ENCODE measurements at places on chromosomes 16 and 17.

DNA sequence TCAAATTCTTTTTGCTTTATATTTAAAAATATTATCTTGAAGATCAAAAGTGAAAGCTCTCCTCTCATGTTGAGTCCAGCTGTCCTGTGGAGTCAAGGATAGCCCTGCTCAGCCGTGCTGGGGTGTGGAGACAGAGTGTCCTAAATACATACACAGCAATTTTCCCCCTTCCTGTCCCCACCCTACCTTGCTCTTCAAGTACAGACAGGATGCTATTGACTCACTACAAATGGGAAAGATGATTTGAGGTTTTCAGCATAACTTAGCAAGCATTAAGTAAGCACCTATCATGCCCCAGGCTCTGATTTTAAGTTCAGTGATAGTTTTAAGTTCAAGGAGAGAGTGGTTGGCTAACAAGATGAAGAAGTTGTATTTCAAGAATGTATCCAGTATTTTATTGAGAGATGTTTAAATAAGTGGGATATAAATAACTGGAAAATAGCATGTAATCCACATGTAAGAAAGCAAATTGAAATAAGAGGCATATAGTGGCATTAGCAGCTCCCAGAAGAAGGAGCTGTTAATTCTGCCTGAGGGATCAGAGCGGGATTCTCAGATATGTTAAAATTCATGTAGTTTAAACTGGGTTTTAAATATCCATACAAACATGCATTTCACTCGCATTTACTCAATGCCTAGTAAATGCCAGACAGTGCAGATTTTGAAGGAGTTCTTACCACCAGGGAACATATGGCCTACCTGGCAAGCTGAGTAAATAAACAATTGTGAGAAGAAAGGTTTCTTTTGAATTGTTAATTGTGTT, 183.5 kb upstream of the ANKFN1 start:
- no peak for DNase-seq

DNA sequence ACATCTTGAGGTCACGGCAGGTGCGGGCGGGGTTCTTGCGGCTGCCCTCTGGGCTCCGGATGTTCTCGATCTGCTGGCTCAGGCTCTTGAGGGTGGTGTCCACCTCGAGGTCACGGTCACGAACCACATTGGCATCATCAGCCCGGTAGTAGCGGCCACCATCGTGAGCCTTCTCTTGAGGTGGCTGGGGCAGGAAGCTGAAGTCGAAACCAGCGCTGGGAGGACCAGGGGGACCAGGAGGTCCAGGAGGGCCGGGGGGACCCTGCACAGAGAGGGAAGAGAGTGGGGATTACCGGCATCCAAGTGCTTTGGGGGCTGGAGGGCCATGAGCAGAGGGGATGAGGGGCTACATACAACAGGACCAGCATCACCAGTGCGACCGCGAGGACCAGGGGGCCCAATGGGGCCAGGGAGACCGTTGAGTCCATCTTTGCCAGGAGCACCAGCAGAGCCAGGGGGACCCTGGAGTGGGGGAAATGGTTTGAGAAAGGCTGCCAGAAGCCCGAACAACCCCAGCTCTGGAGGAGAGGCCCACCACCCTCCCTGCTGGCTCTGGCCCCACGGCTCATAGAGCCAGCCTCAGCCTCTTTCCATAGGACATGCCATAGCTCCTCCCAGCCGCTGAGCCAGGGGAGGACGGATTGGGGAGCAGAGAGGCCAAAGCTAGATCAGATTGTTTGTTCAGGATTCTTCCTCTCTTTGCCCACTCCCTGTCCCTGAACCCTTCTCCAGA, 14.6 kb downstream of the COL1A1 start:
- no peak for DNase-seq

DNA sequence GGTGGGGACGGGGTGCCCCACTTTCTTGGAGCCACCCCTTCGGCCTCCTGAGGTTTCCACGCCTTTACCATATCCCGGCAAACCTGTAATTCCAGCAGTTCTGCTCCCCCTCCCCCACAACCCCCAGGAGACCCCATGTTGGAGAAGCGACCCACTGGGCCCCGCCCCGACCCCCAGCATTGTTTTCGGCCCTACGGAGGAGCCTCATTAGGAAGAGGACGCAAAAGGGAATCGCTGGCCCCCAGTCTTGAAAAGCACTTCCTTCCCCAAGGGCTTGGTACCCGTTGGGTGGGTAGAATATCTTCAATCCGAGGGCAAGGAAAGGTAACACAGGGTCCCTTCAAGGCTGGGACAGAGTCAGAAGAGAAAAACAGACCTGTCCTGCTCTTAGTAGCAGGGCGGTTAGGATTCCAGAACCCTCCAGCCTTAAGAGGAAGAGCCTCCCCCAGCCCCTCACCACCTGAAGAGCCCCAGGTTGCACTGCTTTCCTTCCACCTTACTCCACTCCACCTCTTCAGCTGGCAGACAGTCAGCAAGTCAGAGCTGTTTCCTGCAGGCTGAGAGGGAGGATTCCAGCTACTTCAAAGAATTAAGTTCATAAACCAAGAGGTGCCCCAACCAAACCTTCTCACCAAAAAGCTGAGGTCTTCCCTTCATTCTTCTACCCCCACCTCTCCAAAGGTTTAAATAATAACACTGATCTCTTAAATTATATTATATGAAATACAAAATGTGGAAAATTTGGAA, 803 bp upstream of the TLCD2 start:
- no peak for DNase-seq

DNA sequence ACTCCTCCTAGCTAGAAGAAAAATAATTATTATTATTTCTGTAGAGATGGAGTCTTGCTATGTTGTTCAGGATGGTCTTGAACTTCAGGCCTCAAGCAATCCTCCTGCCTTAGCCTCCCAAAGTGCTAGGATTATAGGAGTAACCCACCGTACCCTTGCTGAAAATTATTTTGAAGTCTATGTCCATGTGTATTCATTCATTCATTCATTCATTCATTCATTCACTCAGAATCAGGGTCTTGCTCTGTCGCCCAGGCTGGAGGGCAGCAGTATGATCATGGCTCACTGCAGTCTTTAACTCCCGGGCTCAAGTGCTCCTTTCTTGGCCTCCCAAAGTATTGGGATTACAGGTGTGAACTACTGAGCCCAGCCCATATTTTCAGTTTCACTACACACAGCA, 4.1 kb downstream of the SLC7A6OS start:
- no peak for DNase-seq

- no peak for DNase-seq
Observed at GRCh38 chr16:26765087-26765486, 301.6 kb upstream of the C16orf82 start.

- peak; percentile 62 for DNase-seq
Observed at GRCh38 chr17:51166987-51167931, 1.0 kb downstream of the NME2 start.

DNA sequence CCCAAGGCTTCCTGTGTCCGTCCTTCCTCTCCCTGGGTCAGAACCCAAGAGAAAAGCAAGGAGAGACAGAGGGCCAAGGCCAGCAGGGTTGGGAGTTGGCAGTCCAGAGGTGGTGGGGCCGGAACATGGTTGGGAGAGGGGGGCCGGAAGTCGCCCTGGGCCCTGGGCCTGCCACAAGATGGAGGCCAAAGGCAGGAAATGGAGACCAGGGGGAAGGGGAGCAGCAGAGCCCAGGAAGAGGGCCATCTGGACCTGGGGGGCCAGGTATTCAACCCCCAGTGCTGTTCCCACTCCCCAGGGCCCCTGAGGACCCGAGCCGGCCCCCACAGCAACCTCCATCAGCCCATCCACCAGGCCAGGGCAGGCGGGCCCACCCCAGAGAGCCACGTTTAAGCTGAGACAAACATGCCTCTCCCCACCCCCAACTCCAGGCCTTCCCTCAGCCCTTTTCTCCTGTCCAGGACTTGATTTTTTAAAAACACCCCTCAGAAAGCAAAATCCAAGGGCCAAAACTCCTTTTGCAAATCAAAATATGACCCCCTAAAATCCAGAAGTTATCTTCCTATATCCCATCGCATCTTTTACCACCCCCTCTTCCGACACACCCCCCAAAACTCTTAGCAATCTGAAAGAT, 4.4 kb upstream of the BCL6B start:
- DNase-seq: no peak

GRCh38 chr17:67558740-67559380, 158.9 kb upstream of the NOL11 start:
- DNase-seq: no peak

- DNase-seq: no peak
Observed at GRCh38 chr16:51276336-51276735, 125.3 kb upstream of the SALL1 start.

- DNase-seq: no peak
Observed at GRCh38 chr17:30597776-30598288, 120.6 kb downstream of the GOSR1 start.

DNA sequence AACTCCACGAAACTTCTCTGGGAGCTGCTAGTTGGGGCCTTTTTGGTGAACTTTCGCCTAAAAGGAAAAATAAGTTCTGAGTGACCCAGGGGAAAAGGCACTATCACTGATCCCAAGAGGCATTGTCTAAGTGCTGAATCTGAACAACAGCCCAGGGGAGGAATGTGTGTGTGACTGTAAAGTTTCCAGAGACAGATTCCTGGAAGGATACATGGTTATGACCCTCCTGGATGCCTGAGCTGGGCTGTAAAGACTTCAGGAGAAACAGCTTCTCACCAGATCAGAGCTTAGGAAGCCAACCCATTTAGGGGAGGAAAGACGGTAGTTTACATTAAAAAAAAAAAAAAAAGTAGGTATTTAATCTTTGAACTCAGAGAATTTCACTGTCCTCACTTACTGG, 20.2 kb downstream of the HIGD1B start:
- DNase-seq: no peak

GRCh38 chr16:8967132-8967821, 3.6 kb upstream of the USP7 start:
- no peak for DNase-seq

DNA sequence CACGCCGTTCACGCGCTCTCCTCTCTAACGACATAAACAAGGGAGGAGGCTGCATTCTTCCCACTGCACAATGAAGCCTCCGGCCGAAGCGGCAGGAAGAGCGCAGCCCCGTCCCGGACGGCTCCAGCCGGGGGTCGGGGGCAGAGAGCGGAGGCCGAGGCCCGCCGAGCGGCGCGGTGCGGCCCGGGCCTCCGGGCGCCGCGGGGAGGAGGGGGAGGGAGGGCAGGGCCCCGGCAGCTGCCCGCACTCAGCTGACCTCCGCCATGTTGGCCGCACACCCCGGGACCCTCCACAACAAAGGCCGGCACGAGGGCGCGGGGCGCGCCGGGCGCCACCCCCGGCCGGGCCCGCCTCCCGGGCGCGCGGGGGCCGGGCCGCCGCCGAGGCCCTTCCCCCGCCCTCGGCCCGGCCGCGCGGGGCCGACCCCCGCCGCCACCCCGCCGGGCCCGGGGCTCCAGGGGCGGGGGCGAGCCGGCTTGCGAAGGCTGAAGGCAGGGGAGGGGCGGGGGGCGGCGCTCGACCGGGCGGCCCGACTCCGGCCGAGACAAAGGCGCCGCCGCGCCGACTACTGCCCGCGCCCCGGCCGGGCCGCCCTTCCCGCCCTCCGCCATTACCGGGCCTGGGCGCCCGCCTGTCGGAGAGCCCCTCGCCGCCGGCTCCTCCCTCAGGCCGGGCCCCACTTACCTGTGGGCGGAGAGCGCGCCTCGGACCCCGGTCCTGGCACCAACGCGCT, 527 bp downstream of the SIAH1 start:
- DNase-seq: no peak

DNA sequence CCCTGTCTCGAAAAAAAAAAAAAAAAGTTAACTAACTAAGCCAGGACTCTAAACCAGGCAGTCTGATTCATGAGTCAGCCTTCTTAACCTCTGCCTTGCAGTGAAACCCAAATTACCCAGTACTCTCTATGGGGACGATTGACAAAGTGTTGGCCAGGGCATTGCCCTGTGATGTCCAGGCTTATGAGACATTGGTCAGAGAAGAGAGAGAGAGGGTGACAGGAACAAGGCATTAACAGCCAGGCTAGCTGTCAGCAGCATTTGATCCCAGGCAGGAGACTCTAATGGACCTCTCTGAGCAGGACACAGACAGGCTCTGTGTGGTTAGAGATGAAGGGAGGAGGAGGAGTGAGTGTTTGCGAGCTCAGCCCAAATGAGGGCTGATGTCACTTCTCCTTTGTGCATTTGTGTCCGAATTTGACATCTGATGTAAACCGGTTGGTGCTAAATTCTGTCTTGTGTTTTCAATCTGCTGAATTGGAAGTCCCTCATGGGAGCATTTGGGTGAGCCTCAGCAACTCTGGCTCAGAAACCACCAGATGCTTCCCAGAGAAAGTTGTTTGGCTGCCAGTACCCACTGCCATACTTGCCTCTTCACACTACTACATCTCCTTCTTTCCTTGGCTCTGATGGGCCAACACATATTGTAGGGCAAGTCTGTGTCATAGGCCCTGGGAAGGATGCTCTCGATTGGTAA, 4.3 kb upstream of the MYL4 start:
- DNase-seq: no peak

- DNase-seq: no peak
Observed at GRCh38 chr16:65739518-65739917, 617.7 kb upstream of the CDH11 start.

DNA sequence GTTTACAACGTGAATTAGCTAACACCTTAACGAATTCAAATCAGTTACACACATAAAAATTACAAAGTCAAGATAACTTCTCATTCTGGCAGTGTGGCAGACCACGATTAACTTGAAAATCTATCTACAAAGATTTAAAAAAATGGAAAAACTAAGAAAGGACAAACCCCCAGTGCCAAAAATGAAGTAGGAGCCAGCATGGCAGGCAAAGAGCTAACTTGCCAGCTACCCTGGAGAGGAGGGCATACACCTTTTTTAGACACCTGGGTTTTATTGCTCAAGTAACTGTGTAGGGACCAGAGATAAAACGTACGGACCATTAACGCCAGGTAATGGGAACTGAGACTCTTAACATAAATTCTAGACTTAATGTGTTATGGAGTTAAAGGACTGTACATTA, 2.5 kb downstream of the TAF15 start:
- no peak for DNase-seq

DNA sequence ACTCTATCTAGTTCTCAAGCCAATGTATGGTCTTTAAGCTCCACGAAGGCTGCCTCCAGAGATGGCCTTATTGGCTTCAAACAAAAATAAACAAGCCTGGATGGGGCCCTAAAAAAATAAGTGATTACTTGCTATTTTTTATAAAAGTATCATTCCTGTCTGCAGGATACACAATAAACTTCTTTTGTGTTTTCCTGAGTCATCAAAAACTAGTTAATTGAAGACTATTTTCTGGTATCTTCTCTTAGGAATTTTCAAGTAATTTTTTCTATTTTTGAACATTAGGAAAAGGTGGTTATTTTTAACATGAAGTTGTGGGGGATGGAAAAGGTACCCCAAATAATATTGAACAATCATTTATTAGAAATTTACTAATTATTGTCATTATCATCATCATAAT, 213.1 kb upstream of the DYNLRB2 start:
- no peak for DNase-seq

Data from stimulated activated CD4-positive, alpha-beta T cell treated with anti-CD3 and anti-CD28 coated beads, Interleukin-2, amount 100 ng/mL, for 4 hours (primary cell).